NCI-H446 treated with DMSO at 0.1 percent for 48 hours (cell line): ENCODE measurements at places on chromosomes 6 and 20.

- no peak for DNase-seq
Measured at GRCh38 chr6:18893540-18894269, 506.6 kb downstream of the RNF144B start.

DNA sequence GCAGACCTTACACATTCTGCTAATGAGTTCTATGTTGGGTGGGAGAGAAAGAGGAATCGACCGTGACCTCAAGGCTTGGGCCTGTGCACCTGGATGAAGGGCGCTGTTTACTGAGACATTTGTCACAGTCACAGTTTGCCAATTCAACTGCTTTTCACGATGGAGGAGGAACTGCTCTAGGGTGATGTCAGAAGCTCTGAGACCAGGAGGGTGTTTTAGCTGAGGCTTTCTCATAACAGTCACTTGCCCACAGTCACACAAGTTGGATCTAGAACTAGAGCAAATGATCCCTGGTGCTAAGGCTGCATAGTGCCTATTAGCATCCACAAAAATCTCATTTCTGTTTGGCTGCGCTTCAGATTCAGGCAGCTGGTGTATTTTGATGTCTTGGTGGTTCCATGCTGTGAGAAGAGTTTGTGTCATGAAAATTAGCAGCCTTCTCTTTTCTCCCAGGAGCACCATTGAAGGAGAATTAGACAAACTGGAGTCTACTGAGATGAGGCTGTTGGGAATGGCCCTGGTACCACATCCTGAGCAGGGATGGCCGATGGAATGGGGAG is 83.3 kb upstream of the TGM3 start:
- DNase-seq: no peak

DNA sequence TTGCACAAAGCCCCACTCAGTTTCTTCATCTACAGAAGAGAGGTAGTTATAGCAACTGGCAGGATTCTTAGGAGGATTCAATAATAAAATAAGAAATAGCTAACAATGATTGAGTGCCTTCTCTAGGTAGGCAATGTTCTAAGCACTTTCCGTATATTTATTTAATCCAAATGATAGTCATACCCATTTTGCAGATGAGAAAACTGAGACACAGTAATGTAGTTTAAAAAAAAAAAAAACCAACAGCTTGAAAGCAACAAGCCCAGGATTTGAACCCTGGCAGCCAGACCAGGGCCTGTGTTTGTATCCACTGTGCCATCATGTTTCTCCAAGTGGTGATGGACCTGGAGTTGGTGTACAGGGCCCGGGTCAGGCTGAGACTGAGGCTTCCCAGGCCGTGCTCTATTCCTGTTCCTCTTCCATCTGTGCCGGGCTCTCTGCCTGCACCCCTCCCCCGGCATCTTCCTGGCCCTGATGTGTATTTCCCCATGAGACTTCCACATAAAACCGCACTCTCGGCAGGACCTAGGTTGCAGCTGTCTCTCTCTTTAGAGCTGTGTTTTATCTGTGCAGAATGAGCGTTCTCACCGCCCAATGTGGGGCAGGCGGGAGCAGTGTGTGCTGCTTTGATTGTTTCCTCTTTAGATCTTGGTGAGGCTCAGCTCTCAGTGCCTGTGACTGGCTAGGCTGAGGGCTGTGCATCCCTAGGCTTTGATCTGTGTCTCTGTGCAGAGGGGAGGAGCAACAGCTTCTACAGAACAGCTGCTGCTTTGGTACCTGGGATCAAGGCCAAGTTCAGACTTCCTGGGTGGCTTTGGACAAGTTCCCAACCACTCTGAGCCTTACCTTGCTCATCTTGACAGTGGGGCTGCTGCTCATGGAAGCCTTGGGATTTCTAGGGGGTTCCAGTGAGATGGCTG is 49.5 kb downstream of the TOX2 start:
- DNase-seq: no peak

- no peak for DNase-seq
Measured at GRCh38 chr6:134990262-134990661, 40.4 kb upstream of the ALDH8A1 start.

GRCh38 chr20:51624157-51624731 is 81.7 kb upstream of the NFATC2 start:
- no peak for DNase-seq

- no peak for DNase-seq
Measured at GRCh38 chr6:84340422-84340821, 113.0 kb upstream of the CEP162 start.

- no peak for DNase-seq
Measured at GRCh38 chr6:158206740-158207421, 38.7 kb downstream of the GTF2H5 start.

DNA sequence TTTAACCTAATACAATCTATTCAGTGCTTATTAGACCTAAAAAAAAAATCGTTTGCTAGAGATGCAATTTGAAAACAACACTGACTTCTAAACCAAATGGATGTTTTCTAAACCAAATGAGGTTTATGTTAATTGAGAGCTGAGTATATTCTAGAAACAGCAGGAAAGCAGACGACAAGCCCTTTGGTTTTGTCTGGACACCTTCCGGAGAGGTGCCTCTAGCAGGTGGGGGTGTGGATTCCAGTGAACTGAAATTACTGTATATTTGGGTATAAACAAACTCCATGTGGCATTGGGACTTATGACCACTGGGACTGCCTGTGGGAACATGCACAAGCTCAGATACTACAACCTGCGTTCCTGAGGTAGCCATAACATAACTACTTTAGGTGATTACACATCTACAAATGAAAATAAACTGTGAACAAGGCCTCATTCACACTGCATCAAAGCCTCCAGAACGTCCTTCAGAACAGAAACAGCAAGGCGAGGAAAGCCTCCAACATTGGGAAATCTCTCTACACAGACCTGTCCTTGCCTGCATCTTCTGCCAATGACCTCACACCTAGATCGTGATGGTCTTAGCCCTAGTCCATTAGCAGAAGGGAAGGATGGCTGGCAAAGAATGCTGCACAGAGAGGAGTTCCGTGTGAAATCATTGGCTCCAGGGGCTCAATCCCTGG is 206.8 kb upstream of the FOXQ1 start:
- DNase-seq: no peak

DNA sequence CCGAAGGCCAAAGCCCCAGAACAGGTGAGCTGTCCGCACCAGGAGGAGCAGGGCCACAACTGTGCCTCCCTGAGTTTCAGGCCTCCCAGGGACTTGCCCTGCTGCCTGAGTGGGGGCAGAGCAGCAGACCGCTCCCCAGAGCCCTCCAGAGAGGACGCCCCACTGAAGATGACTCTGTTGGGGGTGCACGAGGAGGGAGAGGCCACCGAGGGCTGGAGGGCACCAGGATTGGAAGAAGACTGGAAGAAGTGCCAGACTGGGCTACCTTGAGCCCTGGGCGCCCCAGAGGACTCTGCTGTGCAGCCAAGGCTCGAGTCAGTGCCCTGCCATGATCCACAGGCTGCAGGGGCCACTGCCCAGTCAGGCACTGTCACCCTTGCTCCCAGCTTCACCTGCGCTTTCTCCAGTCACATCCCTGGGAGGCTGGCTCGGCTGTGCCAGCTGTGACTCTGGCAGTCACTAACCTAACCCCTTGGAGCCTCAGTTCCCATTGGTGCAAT is 11.3 kb downstream of the CST7 start:
- no peak for DNase-seq

DNA sequence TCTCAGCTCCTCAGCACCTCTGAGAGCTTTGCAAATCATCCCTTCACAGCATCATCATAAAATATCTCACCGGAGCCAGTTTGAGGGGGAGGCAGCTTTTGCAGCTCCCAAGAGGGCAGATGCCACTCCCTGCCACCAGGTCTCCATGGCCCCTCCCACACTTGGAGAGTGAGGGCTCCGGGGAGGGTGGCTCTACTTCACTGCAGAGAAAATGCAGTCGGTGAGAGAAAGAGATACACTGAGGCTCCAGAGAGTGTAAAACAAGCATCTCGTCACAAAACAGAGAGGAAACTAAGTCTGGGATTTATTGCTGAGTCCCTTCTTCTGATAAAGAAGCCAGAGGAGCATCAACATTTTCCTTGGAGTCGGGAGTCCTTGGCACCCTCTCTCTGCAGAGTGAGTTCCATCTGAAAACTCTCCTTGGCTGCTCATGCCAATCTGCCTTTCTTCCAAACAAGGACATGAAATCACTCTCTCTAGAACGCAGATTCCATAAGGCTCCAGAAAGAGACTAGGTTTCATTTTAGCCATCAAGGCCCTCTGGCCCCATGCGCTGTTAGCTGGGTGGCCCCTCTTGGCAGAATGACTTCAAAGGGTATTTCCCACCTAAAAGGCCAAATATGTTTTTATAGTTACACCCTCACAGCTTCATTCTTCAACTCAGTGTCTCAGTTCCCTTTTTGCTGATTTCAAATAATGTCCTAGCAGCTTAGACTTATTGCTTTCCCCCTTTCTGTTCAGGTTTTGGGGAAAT is 70.6 kb upstream of the F13A1 start:
- DNase-seq: no peak

DNA sequence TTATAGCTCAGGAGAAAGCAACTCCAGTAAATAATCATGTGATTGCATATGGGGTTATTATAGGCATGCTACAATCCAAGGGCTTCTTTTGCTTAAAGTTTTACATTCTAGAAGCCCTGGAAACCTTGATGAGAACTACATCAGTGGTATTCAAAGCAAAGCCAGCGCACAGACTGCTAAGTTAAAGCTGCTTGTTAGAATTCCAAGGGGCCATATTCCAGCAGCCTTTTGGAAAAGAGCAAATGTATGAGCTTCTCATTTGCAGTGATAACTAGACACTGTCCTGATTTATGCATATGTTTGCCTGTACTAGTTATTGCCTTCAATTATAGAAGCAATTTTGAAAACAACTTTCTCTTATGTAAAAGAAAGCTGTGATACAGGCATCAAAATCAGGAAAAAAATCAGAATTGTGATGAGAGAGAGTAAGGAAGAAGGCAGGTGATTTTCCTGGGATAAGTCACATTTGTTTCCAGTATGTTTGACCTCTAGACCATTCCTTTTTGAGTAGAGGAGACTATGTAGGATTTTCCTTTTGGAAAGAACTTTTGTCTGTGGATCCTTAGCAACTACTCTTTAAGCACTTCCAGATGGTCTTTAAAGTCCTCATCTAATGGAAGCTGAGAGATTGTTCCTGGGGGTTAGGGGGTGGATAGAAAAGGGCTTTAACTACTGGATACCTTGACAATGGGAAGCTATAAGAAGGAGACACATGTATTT is 159.2 kb downstream of the PLCB4 start:
- DNase-seq: no peak

- peak; percentile 60 for DNase-seq
Measured at GRCh38 chr6:33696548-33697518, 14.7 kb downstream of the UQCC2 start.

GRCh38 chr6:97864826-97865225 is 581.8 kb upstream of the MMS22L start:
- DNase-seq: no peak

DNA sequence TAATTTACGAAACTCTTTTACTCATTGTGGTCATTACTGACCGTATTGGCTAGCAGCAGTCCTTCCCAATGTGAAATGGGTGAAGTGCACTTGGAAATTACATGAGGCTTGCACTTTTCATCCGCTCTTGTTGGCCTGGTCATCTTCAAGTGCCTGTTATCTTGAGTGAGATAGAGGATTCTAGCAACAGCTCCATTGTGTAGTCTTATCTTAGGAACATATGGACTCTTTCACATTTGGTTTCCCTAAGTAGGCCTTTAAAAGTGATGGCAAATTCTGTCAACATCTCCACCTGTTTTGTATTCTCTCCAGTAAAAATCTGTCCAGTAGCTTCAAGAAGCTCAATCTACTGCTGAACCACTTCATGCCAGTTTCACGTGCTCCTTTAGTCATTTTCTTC is 114.8 kb upstream of the MARCKS start:
- no peak for DNase-seq

- DNase-seq: no peak
Measured at GRCh38 chr20:52996658-52997057, 24.5 kb downstream of the TSHZ2 start.

GRCh38 chr20:17097603-17098002 is 129.2 kb upstream of the PCSK2 start:
- DNase-seq: no peak

DNA sequence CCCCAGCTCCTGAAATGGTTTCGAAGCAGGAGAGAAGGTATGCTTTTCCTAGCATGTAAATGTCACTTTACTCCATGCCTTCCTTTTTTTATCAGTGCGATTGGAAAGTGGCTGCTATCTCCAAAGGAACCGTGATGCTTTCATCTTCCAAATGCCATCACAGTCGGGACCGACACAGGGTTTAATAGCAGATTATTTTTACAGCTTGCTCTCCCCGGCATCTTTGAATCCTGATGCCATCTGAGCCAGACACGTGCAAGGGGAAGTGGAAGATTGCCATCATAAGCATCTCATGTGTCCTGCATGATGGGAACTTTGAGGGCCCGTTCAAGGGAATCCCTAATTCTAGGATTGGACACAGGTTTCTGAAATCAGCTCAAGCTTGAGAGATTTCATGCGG is 253.4 kb upstream of the KCNG1 start:
- no peak for DNase-seq

- no peak for DNase-seq
Measured at GRCh38 chr6:141824350-141824749, 308.4 kb upstream of the GJE1 start.

DNA sequence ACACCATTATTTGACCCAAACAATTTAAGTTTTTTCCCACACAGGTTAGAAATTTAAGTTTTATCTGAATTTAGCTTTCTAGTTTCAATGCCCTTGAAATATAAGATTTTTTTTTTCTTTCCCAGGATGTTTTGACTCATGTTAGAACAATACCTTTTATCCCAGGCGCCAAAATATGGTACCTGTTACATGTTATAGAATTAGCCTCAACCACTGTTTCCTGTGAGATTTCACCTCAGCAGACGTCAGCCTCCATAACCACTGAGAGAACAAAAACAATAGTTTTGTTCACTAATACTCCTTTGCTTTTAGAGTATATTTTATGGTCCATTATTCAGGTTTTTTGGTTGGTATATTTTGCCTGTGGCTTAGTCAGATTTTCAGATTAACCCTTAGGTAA is 302.9 kb downstream of the CDKAL1 start:
- DNase-seq: no peak

GRCh38 chr6:96059586-96059985 is 43.8 kb downstream of the FUT9 start:
- no peak for DNase-seq

DNA sequence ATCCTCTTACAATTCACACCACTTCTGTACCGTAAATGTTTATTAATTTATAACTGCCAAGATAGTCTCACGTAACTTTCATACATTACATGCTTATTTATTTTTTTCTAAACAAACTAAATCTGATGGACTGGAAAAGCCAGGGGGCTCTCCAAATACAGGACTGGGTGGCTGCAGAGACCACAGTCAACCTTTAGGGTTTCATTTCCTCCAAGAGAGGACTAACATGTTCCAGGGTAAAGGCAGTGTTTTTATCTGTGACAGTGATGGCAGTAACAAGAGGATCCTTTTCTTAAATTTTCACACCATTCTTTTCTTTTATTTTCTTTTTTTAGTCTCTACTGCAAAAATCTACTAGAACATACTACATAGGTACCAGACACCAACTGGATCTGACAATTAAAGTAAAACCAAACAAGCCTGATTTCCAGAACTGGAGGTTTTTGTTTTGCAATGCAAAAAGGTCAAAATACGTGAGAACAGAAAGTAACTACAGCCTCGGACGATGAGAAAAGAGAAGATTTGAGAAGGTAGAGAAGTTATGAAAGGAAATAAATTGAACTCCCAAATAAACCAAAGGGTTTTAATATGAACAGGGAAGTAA is 1.2 kb downstream of the LMBRD1 start:
- no peak for DNase-seq
